ENCODE measurements at places on chromosomes 12 and 14. TPM values are rescaled to one million over a fixed set of nuclear protein-coding genes. Genes with fewer than 3 reads are reported as not detected.

Gene LRP1-AS
- not detected for total RNA-seq

Gene PMEL
- 0.77 TPM for total RNA-seq

Gene FSCB
- not detected for total RNA-seq

Gene KRT79
- 0.05 TPM for total RNA-seq

Gene LBHD2
- total RNA-seq, result not detected

Gene RNU4-1
- not detected for total RNA-seq

Gene VTI1B
- 90.6 TPM for total RNA-seq

Gene TMEM229B
- total RNA-seq, result 0.17 TPM

Gene CLEC7A
- not detected for total RNA-seq

Gene HOXC4
- 4.3 TPM for total RNA-seq

Gene SVOP
- not detected for total RNA-seq

Gene PTPRQ
- 0.03 TPM for total RNA-seq

Gene MYH6
- not detected for total RNA-seq

Data from A549 treated with CORT108297 at 1 μM for 4 hours (cell line).